ENCODE measurements at places on chromosomes 16 and 17.

GRCh38 chr17:57918017-57918895 lies 37.0 kb downstream of the CUEDC1 start:
- DNase-seq: no peak

DNA sequence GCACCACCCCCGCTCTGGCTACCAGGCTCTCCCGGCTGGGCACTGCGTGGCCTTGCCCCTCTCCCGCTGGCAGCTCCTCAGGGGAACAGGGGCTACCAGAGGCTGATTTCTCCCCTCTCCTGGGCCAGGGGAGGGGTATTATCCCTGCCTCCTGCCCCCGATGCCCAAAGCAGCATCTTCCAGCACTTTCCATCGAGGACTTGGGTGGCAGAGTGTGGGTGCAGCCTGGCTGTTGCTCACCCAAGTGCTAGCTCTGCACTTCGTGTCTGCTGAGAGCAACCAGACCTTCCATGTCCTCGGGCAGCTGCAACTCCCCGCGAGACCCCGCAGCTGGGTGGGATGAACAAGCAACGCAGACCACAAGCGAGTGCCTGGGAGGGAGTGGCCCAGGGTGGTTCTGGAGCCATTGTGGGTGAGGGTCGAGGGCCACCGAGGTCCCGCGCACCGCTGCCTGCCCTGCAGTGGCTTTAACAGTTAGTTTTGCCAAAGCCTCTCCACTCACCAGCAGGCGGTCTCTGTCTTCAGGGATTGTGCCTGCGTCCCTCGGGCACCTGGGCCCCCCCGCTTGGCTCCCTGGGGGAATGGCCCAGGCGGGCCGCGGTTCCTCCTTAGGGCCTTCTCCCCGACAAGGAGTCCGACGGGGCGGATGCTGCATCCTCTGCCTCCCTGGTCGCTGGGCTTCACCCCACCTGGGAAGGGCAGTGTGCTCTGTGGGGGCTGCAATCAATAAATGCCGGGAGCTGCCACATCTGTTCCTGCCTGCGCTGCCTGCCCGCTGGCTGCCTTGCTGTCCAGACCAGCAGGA lies 8.4 kb downstream of the SLC25A10 start:
- DNase-seq: no peak

- no peak for DNase-seq
Measured at GRCh38 chr17:81579821-81580321, 27.7 kb upstream of the FAAP100 start.

DNA sequence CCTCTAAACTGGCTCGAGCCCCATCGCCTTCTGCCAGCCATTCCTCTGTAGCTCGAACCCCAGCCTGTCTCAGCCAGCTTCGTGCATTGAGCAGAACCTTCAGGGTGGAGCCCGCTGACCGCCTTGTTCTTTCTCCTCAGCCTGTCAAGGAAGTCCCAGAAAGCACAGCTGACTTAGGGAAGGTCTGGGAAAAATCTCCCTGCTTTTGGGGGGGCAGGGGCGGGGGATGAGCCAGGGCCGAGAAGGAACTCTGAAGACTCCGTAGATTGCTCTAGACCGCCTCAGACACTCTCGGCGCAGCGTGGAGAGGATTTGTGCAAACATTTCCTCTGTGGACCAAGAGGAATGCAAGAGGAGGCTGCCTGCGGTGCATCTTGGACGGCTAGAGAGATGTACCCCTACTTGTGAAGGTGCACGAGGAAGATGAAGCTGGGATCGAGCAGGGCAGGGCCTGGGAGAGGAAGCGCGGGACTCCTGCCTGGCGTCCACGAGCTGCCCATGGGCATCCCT lies at the start of gene GLP2R:
Gene GLP2R (plus strand): TSS at position 284 of the 510 bp plus-strand sequence. CDS start 140 bp downstream, at position 424.
- DNase-seq: no peak

GRCh38 chr17:69207151-69207550 lies 21.5 kb downstream of the ABCA10 start:
- DNase-seq: no peak

- DNase-seq: no peak
Measured at GRCh38 chr17:40526668-40527067, 25.2 kb upstream of the TNS4 start.

- peak; percentile 69 for DNase-seq
Measured at GRCh38 chr16:87963400-87963799, 12.2 kb downstream of the BANP start.

DNA sequence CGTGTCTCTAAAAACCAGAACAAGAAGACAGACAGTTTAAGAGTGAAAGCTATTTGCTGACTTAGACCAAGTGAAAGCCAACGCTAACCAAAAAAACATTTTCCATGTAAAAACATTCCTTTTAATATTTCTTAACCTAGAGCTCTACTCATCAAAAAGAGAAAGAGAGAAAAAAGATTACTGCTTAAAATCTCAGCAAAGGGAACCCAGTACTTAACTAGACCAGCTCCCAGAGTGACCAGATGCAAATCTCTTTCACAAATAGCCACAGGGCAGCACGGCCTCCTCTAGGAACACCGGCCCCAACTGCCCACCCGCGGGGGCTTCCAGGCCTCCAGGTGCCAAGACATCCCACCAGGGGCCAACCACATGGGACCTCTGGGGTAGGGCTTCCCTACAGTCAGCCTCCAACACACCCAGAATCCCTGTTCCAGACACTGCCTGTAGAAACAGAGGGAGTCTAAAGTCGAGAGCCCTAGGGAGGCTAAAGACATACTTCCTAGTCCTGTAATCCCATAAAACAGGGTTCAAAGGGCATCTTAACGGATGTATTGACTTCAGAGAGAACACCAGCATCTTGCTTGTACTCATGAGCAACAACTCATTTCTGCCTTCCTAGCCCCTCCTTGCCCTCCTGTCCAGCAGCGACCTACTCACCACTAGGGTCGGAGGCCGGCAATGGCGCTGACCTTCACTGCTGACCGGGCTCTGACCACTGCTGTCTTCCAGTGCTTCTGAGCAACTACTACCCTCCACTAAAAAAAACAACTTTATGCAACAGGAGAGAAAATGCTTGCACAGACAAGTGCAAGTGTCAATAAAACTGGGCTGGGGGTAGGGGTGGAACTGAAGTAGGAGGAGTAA lies 21.3 kb downstream of the ZCCHC14 start:
- no peak for DNase-seq

GRCh38 chr16:58518083-58518979 lies 3.0 kb downstream of the SETD6 start:
- DNase-seq: no peak

GRCh38 chr16:15033309-15033707 lies 22.6 kb downstream of the NTAN1 start:
- DNase-seq: no peak

DNA sequence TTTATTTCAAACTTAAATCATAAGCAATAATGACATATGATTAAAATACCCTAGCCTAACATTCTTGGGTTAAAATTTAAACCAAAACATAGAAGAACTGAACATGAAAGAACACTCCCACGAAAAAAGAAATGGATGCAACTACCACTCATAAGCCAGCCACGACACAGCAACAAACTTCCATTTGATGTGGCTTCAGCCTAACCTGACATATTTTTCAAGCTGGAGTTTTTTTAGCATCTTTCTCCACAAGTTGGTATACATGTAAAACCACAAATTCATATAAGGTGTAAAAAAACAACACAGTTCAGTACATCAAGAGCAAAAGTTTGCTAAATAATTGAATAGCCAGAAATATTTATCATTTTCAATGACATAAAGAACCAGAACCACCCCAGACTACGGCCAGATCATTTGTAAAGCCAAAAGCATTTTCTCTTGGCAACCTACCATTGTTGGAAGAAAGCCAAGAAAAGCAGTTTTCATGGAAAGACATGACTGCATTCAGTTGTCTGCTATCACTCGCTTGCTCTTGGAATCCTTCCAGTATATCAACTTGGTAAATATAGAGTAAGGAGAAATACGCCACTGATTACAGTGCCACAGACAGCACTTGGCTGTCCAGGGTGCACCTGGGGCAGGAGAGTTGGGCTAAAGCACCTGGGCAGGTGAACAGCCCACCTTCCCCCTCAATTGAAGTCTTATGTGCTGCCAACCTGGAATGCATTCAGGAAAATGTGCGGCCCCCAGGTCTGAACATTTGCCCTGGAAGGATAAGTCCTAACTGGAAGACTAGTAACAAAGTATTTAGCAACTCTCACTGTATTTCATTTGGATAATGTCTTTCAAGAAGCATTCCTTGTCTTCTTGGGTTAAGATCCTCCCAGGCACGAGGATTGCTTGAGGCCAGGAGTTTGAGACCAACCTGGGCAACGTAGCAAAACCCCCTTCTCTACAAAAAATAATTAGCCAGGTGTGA lies 60.5 kb downstream of the CREBBP start:
- DNase-seq: no peak

DNA sequence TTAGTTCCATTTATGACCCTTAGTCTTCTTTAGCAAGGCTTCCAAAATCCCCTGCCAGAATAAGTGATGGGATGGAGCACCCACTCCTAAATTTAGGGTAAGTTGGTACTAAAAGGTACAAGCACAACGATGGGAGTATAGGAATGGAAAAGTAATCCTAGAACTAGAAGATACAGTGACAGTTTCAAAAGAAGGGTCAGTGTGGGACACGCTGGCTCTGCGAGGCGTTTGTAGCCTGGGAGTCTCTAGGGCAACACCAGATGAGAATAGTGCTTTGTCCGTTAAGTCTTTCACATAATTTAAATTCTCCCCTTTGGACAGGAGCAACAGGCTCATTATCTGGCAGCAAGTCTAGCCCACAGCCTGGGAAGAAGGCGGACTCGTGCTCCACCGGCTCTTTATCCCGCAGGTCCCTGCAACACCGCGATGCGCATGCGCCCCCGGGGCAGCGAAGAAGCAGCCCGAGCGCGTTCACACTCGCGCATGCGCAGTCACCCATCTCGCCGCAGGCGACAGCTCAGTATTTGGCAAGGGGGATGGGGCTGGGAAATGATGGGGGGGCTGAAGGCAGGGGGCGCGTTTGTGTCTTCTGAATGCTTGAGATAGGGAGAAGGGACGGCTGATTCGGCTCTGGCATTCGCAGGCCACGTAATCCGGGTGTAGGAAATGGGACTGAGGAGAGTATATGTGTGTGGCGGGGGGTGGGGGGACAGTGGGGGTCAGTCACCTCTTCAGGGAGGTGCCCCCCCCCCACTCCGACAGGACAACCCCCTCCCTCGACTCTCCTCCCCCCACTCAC lies 564 bp downstream of the SPOP start:
- peak; percentile 93 for DNase-seq

DNA sequence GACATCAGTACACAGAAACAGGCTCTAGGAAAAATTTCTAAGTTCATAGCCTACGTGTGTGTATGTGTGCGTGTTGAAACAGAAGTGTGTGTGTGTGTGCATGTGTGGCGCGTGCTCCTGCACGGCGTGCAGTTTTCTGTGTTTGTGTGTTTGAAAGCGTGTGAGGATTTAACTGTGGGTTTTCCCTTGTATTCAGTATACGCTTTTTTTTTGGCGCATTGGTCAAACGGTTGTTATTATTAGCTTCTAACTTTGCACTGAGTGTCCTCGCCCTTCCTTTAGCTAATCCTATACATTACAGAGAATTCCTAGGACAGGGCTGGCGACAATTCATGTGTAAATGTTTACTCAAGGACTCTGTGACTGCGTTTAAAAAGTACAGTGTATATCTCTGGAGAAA lies 23.0 kb downstream of the TMC6 start:
- DNase-seq: no peak

DNA sequence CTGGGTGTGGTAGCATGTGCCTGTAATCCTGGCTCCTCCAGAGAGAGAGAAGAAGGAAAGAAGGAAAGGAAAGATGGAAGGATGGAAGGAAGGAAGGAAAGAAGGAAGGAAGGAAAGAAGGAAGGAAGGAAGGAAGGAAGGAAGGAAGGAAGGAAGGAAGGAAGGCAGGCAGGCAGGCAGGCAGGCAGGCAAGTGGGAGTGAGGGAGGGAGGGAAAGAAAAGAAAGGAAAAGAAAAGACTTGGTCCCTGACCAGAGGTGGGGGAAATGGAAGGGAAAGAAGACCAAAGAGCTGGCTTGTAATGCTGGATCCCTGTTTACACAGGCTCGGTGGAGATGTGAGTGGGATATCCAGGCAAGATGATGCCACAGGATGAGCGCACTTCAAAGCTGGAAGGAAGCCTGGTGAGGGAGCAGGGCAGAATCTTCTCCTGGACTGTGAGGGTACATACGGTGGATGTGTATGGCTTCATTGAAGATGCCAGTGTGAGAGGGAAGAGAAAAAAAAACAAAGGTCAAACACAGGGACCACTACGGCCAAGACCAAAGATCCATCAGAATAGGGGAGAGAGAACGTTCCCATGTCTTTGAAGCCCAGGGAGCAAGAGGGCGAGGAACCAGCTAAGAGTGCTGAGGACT lies 2.1 kb downstream of the CES1 start:
- no peak for DNase-seq

GRCh38 chr17:15263680-15264079 lies 1.4 kb downstream of the PMP22 start:
- DNase-seq: no peak

- no peak for DNase-seq
Measured at GRCh38 chr17:65092262-65092661, 35.7 kb upstream of the GNA13 start.

- no peak for DNase-seq
Measured at GRCh38 chr16:9050102-9050830, 41.2 kb upstream of the HAPSTR1 start.
